NCI-H2029 (cell line): ENCODE measurements at places on chromosomes 2 and 18.

GRCh38 chr2:84741182-84741822, 139.6 kb downstream of the TRABD2A start:
- no peak for DNase-seq

DNA sequence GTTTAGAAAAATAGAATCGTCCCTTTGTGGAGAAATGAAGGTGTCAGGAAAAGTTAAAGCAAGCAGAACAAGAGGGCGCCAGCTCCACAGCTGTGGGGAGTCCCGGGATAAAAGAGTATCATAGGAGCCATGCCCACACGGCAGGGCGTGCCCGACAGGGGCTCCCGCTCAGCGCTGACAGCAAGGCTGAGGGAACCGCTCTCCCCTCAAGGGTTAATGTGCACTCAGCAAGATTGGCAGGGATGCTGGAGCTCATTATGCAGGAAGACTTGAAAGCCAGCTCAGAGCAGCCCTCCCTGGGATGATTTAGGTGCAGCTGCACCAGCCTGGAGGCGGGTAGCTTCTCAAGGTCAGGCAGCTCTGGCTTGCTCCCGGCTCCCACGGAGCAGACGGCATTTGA, 500.2 kb downstream of the EIPR1 start:
- no peak for DNase-seq

- no peak for DNase-seq
Observed at GRCh38 chr2:147389218-147389617, 455.6 kb upstream of the ACVR2A start.

DNA sequence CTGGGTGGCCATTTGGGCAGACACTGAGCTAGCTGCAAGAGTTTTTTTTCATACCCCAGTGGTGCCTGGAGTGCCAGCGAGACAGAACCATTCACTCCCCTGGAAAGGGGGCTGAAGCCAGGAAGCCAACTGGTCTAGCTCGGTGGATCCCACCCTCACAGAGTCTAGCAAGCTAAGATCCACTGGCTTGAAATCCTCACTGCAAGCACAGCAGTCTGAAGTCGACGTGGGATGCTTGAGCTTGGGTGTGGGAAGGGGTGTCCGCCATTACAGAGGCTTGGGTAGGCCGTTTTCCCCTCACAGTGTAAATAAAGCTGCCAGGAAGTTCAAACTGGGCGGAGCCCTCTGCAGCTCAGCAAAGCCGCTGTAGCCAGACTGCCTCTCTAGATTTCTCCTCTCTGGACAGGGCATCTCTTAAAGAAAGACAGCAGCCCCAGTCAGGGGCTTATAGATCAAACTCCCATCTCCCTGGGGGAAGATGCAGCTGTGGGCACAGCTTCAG, 69.6 kb upstream of the WDSUB1 start:
- no peak for DNase-seq

DNA sequence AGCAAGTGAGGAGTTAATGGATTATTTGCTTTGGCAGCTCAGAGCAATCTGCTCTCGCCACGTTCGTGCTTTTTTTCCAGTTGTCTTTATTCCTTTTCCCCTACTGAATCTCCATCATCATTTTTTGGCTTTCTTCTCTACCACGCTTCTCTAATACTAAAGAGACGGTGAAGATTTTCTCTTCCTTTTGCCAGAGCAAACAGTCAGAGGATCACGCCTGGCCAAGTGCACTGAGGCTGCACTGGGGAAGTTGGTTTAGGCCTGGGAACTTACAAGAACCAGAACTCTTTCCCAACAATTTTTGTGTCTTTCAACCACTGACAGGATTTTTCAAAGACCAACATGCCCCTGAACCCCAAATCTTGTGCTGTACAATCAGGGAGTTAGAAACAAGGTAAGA, 172.3 kb downstream of the PID1 start:
- no peak for DNase-seq

DNA sequence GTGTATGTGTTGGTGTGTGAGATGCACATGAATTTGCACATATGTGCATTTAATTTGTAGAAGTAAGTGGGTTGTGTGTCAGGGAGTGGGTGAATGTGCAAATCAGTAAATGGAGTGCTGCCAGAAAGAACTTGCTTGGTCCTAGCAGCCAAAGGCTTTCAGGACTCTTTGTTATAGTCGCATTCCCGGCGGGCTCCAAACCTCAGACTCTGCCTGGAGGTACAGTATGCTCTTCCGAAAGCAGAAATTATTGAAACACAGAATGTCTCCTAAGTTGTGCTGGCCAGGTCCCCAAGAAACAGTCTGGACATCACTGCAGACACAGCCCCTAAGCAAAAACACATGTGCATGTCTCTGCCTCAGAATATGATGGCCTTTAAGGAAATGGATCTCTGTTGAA, 232.4 kb downstream of the INSIG2 start:
- no peak for DNase-seq

DNA sequence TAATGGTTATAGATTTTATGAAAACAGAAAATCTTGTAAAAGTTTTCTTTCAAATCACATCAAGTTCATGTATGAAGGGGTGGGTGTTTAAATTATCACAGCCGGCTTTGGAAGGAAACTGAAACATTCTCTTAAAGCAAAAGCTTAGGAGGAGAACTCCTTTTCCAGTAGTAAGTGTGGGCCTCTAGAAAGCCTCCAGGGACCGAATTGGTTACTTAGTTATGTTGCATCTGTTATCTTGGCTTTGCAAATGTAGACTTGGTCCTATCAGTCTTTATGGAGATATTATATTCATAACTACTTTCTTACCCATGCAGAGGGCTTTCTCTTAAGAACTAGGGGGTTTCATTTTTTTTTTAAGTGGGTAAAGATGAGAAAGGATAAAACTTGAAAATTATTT, 7.4 kb downstream of the NAB1 start:
- DNase-seq: no peak

- no peak for DNase-seq
Observed at GRCh38 chr2:31236433-31237205, 2.7 kb downstream of the EHD3 start.

- peak; percentile 21 for DNase-seq
Observed at GRCh38 chr2:205964111-205964761, 121.7 kb downstream of the INO80D start.

DNA sequence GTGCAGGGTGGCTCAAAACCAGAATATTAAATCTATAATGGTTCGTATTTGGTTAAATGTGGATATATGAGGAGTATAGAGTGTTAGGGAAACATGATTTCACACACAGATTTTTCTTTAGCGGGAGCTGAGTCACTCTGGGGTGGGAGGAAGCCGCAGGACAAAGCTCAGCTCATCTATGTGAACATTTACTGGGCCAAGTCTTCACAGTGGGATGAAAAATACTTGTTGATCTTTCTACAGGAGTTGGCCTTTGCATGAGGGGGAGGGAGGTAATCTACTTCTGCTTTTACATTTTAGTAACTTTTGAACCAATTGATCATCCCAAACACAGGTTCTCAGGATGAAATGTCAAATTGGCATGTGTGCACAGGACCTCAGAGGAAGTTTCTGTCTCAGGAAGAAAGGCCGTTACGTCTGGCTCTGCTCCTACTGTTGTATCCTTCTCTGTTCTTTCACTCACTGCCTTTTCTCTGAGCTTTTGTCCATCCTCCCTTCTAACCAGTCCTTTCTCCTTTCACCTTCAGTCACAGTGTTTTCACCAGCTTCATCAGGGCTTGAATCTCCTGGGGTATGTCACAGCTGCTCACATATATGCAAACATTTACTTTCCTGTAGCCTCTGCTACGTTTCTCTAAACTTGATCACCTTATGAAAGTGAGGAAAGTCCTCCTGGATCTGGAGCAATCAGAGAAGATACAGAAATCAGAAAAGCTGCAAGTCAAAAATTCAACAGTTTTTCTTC, 943.3 kb upstream of the FANCL start:
- no peak for DNase-seq

GRCh38 chr2:187461294-187462261, 13.5 kb upstream of the CALCRL start:
- peak; percentile 34 for DNase-seq

GRCh38 chr2:163723881-163724280, 11.9 kb downstream of the FIGN start:
- no peak for DNase-seq

DNA sequence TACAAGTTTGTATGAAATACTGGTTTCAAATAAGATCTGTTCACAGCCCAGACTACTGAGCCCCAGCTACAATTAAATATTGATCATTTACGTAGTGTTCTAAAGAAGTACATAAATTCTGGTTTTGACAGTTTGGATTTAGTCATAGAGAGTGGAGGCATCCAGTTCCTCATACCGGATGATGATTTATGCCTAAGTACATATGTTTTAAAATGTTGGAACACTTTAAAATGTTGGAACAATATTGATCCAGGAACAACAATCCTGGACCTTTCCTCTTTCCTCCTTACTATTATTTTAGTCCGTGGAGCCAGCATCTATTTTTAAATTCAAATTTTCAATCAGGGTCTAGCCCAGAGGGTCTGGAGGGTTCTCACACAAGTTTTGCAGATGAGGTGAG, 22.8 kb upstream of the TTN start:
- DNase-seq: no peak

DNA sequence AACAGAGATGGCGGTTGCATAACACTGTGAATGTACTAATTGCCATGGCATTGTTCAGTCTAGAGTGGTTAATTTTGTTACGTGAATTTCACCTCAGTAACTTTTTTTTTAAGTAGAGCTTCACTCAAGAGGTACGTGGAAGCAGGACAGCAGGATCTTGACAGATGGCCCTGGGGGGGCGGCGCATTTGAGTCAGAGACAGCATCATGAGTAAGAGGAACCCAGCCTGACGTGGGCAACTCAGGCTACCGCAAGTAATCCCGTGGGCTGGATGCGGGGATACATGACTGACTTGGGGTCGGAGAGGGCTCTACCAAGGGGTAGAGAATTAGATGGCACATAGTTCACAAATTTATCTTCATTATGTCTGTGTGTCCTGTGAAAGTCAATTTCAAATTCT, 38.1 kb upstream of the DAPL1 start:
- DNase-seq: no peak

- no peak for DNase-seq
Observed at GRCh38 chr18:63578357-63578958, 8.7 kb upstream of the SERPINB13 start.

GRCh38 chr2:222606306-222606705, 49.6 kb downstream of the FARSB start:
- DNase-seq: no peak

DNA sequence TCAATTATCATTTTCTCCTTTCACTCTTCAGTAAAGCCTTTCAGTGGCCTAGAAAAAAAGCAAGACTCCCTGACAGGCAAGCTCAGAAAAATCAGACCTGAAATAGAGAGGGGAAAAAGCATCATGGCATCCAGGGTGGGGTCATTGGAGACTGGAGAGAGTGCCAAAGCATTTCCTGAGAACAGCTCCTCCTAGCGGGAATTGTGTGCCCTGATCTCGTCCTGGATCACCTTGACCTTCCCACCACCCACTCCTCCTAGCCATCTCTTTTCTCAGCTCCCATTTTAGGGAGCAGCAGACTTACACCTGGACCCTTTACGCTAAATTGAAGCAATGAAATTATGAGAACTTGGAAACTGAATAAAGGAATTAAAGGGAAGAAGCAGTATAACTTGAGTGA, 176.6 kb downstream of the VWC2L start:
- no peak for DNase-seq

DNA sequence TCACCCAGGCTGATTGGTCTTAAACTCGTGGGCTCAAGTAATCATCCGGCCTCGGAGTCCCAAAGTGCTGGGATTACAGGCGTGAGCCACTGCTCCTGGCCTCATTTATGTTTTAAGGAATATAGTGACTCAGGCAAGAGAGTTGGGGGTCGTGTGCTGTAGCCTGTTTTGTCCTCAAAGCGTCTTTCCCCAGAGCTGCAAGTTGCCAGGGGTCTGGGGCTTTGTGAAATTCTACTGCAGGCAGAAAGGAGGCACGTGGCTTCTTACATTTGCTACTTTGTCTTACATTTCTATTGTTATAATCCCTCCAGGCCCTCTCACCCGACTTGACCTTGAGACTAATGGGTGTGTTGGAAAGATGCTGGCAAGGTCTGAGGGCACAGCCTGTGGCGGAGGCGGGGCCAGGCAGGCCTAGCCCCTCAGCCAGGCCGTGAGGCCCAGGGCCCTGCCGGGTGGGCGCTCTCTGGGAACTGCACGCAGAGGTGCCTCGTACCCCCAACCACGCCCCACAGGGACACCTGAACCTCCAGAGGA, 85.8 kb upstream of the NDUFV2 start:
- DNase-seq: no peak

GRCh38 chr2:48982887-48983435, 171.4 kb downstream of the FSHR start:
- DNase-seq: no peak

DNA sequence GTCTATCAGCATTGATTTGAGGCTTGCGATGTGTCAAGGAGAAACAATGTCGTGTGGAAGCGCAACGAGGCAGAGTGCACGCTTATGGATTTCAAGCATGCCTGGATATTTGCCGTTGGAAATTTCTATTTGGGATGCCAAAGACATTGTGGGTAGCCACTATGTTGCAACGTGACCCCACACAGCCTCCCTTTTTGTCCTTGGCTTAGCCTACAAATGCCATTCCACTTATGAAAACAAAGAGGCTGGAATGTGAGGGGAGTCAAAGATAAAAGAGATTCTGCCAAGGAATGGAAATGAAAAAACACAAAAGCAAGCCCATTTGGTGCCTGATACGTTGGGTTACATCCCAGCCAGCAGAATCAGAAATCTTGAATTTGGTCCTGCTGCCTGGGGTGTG, 721.2 kb downstream of the GALR1 start:
- no peak for DNase-seq

GRCh38 chr2:228444161-228444560, 262.7 kb upstream of the SPHKAP start:
- no peak for DNase-seq

DNA sequence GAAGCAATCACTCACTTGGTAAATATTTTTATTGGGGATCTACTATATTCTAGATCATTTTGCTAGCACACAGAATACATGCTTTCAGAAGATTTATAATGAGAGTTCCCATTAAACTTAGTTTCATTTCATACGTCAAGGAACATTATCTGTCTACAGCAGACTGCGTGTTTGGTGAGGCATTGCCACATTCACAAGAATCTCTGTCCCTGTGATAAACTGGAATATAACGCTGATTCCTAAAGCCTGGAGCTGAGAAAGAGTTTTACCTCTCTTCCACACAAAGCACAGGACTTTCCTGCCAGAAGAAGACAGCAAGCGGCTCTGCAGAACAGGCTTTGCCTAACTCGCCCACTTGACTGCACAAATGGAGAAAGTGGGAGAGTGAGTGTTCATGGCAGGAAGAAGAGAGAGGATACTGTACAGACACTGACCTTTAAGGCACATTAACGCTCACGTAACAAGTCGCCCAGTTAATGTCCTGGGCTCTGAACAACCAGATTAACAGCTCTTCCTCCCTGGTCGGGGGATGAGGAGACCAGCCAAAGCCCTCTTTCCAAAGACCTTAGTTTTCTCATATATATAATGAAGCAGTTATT, 356.2 kb downstream of the GPD2 start:
- DNase-seq: no peak

GRCh38 chr18:46459789-46460455, 197.1 kb downstream of the LOXHD1 start:
- no peak for DNase-seq

DNA sequence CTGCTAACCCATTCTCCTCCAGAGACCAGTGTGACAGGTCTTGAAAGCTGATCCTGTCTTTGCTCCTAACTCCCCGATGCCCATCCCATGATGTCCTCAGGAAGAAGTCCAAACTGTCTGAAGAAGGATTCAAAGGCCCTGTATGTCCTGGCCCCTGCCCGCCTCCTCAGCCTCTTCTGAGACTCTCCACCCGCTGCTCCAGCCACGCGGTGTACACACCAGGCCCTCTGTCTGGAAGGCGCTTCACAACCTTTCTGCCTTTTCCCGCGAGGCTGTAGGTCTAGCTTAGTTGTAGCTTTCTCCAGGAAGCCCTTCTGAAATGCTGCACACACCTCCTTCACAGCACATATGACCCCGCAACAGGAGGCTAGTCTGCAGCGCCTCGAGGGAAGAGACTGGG, 23.5 kb upstream of the CRYBA2 start:
- DNase-seq: no peak
